HCEC 1CT (cell line): ENCODE measurements at places on chromosomes 4 and X.

- DNase-seq = peak; percentile 56
These were observed 196.4 kb downstream of the LRBA start for GRCh38 chr4:150818661-150819060.

DNA sequence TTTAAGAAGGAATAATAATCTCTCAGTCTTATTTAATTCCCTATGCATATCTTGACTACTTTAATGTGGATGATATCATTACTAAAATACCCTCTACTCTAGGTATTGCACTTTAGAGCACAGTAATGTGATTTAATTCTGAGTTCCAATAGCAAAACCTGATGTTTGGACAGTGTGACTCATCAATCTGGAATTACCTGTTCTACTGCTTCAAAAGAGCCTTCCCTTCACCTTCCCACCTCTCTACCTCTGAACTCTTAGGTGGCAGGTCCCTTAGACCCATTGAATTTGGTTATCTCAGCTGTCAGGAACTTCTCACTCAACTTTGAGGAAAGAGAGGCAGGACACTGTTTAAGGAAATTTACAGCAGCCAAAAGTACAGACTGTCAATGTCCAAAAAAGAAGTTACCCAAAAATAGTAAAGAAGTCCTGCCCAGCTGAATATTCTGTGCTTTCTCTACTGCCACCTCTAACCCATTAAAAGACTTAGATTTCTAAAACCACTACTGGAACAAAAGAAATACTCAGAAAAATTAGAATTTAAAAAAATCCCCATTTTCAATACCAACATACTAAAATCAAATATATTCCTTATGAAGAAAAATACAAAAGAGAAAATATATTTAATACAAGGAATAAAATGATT, 123.1 kb upstream of the GPM6A start:
- DNase-seq = no peak

DNA sequence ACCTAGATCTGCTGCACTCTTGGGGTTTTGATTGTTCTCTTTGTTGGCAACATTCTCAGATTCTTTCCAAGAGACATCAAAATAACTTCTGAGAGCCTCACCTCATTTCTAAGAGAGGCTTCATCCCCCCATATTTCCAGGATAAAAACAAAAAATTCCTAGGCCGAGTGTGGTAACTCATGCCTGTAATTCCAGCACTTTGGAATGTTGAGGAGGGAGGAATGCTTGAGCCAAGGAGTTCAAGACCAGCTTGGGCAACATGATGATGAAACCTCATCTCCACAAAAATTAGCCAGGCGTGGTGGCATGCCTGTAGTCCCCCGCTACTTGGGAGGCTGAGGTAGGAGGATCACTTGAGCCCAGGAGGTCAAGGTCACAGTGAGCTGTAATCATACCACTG, 477.0 kb downstream of the INPP4B start:
- no peak for DNase-seq

- peak; percentile 17 for DNase-seq
These were observed 21.6 kb downstream of the CLDN34 start for GRCh38 chrX:9988762-9989161.

GRCh38 chrX:119147486-119147885, 19.9 kb upstream of the KIAA1210 start:
- no peak for DNase-seq

GRCh38 chr4:17664755-17665154, 50.3 kb downstream of the MED28 start:
- no peak for DNase-seq

GRCh38 chr4:6222761-6223292, 22.5 kb upstream of the JAKMIP1 start:
- DNase-seq = no peak

GRCh38 chr4:63777601-63778000, 631.6 kb downstream of the TECRL start:
- no peak for DNase-seq

DNA sequence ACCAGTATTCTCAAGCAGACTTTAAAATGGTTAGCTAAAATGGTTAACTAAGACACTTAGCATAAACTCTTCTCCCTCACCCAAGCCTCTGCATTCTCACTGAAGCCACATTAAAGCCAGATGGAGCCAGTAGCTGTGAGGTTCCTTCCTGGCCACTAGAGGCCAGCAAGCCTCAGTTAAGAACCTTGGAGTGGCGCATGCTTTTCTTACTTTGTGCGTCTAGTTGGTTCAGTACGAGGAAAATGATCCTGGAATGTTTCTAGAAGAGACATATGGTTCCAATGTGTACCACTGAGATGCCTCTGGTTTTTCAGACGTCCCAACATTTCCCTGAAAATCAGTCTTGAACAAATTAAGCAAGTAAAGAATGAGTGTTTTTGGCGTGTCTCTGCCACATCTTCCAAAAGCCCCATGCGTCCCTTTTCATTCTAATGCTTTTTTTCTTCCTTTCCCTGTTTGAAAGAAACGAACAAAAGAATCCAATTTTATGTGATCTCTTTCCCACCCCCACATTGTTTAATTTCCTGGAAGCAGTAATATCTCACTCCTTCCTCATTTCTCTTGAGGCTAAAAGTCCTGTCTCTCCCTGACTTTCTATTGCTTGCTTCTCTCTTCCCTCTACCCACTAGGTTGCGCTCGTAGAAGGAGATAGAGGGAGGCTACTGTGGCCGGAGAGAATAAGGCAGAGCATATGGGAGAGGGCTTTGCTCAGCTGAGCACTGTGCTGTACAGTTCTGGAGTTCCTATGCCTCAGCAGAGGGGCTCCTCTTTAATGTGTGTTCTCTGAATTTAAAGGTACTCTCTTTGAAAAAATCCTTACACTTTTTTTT, 82.9 kb upstream of the TAB3 start:
- DNase-seq = peak; percentile 49

DNA sequence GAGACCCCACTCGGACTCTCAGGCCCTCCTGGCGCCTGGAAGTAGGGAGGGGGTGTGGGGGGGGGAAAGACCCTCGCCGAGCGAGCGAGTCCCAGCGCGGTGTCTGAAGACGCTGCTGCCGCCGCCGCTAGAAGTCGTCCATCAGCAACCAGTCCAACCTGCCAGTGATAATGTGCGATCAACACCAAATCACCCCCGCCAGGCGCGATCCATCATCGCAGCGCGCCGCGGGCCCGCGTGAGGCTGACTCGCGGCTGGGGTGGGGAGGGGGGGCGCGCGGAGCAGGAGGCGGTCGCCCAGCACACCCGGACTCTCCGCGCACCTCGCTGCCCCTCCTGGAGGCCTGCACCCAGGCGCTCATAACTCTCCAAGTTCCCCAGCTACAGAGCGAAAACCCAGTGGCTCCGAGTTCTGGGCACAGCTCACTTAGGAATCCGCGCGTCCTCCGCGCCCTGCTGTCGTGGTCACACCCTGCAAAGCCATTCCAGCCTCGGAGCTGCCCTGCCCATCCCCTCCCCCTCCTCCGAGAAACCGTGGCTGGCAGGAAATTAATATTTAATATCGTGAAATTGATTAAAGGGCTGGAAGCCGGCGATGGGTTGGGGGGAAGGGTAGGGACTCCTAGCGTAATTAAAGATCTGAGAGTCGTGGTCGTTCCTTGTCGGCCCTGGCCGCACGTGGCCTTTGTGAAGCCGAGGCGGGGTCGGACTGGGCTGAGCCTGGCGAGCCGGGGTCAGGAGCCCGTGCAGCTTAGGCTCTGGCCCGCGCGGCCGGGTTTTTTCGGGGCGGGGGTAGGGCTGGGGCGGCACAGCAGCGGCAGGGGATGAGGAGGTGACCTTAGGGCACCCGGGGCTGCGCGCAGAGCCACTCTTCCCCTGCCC, 58.1 kb upstream of the BCOR start:
- no peak for DNase-seq

DNA sequence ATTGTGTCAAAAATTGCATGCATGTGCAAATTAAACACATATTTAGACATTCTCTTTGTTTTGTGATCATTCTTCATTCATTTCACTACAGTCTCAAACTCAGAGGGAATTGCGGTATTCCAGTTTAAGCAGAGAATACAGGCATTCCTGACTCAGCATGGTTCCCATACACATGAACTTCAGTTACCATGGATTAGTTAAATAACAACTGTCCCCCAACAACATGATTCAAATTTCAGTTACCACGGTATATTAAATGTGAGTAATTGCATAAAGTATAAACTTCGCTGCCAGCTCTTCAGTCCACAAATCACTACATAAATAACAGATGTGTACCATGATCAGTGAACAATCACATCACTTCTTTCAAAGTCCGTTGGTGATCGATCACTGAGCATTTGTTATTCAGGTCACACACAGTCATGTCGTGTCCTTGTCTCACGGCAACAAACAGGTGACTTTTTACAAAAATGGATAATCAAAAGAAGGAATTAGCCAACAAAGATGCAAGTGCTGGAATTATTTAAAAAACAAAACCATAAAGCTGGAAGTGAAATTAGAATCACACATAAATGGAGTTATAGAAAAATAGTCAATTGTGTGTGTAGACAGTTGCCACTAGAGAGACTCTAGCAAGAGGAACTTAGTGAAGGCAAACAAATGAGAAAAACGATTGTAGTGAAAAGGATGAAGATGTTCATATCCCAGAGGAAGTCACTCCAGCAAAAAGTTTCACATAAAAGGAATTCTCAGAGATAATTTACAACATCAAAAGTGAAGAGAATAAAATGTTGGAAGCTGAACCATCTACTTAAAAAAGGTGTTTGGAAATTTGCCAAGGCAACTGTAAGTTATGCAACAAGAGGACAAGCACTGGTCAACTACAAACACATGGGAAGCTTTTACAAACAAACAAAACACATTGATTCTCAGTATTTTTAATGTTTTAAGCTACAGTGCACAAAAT, 138.6 kb upstream of the SMARCAD1 start:
- no peak for DNase-seq

GRCh38 chrX:144627947-144628346, 619.4 kb upstream of the SPANXN1 start:
- DNase-seq = no peak

DNA sequence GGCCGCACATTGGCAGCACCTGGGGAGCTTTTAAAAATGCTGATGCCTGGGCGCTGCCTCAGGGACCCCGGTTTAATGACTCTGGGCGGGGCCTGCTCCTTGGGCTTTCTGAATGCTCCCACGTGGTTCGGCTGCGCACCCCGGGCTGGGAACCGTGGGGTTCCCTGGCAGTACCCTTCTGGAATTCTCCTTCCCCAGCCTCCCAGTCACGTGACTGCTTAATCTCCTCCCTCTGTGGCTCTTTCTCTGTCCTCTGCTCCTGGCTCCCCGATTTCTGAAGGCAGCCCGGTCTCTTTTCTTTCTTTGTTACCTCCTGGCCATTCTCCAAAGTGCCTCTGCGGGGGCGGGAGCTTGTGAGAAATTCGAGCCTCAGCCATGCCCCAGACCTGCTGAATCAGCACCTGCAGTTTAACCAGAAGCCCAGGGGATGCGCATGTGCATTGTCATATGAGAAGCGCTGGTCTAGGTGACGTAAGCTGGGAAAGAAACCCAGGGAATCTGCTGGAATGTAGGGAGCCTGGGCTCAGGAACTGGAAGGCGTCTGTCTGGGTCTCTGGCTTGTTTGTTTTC, 16.6 kb downstream of the CLCN4 start:
- peak; percentile 82 for DNase-seq

- DNase-seq = no peak
These were observed 764 bp downstream of the TRAPPC11 start for GRCh38 chr4:183659872-183660242.
